ENCODE measurements at places on chromosomes 1 and 21.

GRCh38 chr1:32894681-32895080 is 6.5 kb downstream of the TMEM54 start:
- DNase-seq, result no peak

- no peak for DNase-seq
Observed at GRCh38 chr21:26961698-26962097, 5.2 kb downstream of the ADAMTS5 start.

- DNase-seq, result no peak
Observed at GRCh38 chr1:46211051-46211450, 7.9 kb downstream of the LURAP1 start.

DNA sequence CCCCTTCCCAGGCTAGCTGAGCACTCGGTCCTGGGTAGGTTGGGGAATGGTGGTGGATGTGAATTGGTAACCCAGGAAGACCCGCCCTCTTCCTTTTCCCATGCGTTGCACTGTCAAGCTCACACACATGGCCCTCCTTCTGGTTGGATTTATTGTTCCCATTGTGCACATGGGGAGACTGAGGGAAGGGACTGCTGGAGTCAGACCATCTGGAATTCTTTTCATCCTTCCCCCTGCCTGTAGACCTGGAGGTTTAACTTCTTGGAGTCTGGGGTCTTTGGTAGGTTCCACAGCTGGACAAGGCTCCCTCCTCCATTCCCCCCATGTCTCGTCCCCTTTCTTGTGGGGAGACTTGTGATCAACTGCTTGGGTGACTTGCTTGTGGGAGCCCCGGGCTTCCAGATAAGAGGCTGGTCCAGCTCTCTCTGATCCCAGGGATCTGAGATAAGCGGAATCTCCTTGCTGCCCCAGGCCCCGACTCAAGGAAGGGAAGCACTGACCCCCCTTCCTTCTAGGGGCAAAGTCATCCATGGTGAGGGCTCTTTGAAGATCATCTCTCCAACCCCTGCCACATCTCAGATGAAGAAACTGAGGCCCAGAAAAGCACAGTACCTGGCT is 55.7 kb upstream of the SYNC start:
- no peak for DNase-seq

DNA sequence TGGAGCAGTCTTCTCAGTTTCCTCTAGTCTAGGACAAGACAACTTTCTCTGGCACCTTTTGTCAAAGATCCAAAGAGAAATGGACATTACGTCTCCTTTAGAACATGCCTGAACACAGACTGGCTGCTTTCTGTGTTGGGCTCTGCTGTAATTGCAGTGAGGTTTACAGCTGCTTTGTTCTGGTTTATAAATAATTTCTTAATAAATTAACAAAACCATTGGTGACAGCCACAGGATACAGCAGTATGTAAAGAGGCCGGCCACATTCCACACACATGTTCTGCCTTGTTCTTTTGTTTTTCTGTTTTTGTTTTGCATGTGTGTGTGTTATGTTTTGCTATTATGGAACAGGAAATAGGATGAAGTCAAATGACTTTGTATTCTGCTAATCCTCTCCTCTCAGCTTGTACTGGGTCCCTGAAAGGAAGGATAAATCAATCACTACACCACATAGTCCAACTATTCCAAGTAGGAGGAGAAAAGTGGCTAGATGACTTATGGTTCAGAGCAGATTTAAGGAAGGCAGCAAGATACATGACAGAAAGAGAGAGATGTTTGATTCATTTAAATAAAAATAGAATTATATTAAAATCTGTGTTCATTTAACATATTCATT is 161.5 kb upstream of the ESRRG start:
- no peak for DNase-seq

GRCh38 chr1:21284206-21285054 is 5.8 kb downstream of the ECE1 start:
- no peak for DNase-seq

GRCh38 chr1:231106347-231106746 is 55.5 kb upstream of the TRIM67 start:
- no peak for DNase-seq

- DNase-seq, result no peak
Observed at GRCh38 chr21:37226041-37226920, 40.9 kb downstream of the VPS26C start.

DNA sequence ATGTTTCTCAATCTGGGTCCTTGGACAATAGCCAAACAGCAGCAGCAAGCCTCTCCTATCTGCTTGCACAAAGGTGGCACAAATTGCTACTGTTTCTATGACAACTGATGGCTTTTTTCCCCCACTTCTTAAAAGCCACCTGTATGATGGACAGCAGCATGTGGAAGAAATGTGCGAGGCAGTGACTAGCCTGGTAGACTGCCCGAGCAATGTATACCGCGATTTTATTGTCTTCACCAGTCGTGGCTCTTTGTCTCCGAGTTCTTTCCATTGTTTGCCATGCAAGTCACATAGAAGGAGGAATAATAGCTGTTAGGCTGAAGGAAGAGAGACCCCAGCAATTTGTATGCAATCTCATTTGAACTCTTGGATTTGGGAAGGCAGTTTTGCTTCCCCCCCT is 79.4 kb downstream of the S1PR1 start:
- no peak for DNase-seq

- no peak for DNase-seq
Observed at GRCh38 chr1:197181982-197182381, 35.5 kb upstream of the ASPM start.

- no peak for DNase-seq
Observed at GRCh38 chr1:183188240-183188639, 2.2 kb downstream of the LAMC2 start.

- no peak for DNase-seq
Observed at GRCh38 chr1:150511985-150512660, 3.4 kb upstream of the FALEC start.

GRCh38 chr1:234554218-234554697 is 55.7 kb downstream of the IRF2BP2 start:
- DNase-seq, result no peak

DNA sequence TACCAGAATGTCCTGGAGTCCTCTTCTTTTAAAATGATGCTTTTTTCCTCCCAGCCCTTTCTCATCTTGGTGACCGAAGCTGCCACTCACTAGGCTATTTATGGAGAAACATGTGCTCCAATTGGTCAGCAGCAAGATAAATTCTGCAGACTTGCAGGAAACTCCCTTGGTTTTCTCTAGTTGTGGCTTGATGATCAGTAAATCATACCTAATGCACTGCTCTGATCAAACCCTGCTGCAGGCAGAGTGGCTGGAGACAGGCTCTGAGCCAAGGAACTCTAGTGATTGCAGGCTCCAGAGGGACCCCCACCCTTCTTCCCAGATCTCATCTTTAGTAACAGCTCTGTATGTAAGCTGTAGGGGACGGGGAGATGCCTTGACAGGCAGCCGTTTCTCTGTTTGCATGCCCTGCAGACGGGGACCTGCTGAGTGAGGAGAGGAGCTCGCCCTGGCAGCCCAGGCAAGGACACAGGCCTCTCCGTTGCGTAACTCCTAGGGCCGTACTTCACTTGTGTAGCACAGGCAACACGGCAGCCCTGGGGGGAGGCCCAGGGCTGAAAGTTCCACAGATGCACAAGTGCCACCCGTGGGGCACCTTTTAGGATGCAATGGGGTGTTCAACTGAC is 14.5 kb downstream of the SLC6A17 start:
- no peak for DNase-seq

GRCh38 chr1:220044678-220045355 is 1.5 kb downstream of the EPRS1 start:
- DNase-seq, result peak; percentile 9

GRCh38 chr1:84163123-84163931 is 19.3 kb downstream of the PRKACB start:
- no peak for DNase-seq

GRCh38 chr1:116504308-116505156 is 66.3 kb downstream of the CD58 start:
- peak; percentile 94 for DNase-seq

GRCh38 chr1:206050655-206051235 is 2.2 kb upstream of the RHEX start:
- no peak for DNase-seq

- no peak for DNase-seq
Observed at GRCh38 chr1:54013393-54014008, 4.5 kb downstream of the LDLRAD1 start.

DNA sequence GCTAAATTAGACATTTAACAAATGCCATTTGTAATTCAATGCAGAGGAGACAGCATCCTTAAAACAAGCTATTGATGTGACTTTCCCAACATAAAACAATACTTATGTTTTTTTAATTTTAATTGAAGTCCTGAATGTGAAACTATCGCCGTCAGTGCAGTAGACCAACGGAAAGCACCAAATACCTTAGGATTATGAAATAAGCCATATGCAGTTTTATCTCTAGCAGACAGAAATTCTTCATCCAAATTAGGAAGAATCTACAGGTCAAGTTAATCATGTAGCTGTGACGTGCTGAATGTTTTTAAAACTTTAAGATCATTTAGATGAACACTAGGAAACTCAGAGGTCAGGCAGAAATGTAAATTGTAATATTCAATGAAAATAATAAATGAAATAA is 714 bp upstream of the ST6GALNAC5 start:
- no peak for DNase-seq

DNA sequence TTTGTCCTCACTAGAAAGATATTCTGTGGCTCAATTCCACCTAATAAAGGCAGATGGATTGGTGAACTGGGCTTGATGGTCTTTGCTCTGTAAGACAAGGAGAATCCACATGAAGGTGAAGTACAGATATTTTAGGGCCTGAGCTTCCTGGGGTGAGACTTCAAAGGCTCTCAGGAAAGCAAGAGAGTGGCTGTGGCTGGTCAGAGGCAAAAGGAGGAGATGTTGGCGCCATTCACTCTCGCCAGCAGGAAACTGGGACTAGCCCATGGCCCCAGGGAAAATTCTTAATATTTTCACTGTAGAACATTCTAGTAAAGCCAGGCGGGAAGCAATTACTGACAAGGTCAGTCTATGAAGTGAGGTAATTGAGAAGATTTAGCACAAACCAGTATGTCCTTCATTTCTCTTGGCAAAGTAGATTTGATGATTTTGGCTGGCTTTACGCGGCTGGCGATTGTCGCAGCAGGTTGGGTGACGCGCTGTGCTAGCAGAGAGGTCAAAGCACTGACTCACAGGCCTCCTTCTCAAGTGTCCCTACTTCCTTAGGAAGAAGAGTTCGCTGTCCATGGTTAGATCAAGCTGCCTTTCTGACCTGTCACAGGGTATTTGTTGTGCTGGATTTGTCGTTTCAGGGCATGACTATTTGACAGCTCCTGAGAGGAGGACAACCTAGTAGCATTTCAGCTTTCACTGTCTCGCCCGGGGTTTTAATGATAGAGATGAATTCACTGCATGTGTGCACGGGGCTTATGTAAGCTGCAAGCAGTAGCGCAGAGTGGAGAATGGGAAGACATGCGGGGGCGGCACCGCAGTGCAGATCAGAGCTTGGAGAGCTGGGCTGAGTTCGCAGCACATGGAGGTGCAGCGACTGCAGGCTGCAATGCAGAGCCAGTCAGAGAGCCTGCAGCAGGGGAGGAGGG is 32.7 kb downstream of the XCL1 start:
- DNase-seq, result no peak

DNA sequence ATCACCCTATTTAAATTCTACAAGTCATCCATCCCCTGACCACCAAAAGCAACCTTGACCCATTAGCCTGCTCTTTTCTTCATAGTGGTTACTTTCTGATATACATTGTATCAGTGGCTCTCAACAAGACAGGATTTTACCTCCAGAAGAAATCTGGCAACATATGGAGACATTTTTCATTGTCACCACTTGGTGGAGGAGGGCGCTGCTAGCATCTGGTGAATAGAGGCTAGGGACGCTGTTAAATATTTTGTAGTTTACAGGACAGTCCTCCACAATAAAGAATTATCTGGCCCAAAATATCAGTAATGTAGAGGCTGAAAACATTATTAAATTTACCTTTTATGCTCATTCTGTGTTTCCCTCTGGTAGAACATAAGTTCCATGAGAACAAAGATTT is 6.1 kb downstream of the HSPA13 start:
- no peak for DNase-seq

- DNase-seq, result no peak
Observed at GRCh38 chr1:183589874-183590243, 400 bp downstream of the NCF2 start.

GRCh38 chr1:7868070-7868780 is 15.4 kb upstream of the UTS2 start:
- no peak for DNase-seq

DNA sequence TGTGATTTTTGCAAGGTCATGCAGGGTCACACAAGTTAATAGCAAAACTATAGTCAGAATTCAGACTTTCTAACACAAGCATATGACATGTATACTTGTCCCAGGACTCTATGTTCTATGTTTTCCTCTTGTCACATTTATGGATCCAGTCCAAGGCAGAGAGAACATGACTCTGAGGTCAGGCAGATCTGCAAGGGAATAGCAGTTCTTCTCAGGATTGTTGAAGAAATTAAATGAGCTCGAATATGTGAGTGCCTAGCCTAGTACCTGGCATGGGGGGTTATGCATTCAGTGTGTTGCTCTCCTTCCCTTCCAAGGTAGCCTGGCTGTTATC is 9.5 kb upstream of the RPTN start:
- DNase-seq, result no peak

GRCh38 chr21:24197923-24198322 is 1409.4 kb downstream of the MRPL39 start:
- no peak for DNase-seq

DNA sequence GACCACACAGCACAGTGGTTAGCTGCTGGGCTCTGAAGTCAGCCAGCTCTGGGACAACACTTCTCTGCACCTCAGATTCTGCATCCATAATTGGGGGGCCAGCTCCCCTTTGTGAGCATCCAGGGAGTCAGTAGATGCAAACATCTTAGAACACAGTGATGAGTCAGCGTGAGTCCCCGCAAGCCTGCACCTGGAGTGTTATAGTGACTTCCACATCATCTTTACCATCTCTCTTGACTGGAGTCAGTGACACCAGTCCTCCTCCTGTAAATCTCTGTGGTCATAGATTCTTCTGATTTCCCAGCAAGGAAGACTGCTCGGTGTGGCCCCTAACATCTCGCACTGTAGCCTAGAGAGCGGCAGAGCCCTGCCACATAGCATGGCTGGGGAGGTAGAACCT is 13.9 kb upstream of the EDN2 start:
- no peak for DNase-seq

DNA sequence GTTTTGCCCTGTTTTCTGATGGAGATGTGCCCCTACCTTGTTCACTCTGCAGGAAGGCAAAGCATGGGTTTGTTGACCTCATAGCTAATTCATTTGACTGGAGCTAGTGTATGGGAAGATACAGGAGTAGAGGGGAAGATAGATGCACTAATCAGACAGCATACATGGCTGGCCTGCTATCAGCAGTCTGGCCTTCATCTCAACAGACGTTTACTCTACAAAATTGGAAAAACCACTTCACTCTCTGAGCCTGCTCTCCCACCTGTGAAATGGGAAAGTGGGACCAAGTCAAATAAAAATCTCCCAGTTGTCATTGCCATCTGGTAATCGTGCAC is 235.2 kb upstream of the RAB4A start:
- DNase-seq, result no peak
